ENCODE measurements at places on chromosomes 3 and 15.

DNA sequence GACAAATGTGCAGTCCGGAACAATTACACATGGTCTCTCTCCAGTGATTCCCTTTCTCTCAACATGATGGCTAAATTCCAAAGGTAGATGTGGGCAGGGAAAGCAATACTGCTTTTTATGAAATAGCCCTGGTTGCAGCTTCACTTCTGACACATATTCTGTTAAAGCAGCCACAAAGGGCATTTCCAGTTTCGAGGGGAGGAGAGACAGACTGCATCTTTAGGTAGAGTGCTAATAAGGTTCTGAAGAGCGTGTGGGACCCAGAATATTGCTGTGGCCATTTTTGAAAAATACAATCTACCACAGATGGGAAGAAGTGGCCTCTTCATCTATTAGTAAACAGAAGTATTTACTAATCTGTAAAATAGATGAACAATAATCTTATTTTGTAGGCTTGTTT lies 139.3 kb upstream of the PEX5L start:
- DNase-seq = no peak

DNA sequence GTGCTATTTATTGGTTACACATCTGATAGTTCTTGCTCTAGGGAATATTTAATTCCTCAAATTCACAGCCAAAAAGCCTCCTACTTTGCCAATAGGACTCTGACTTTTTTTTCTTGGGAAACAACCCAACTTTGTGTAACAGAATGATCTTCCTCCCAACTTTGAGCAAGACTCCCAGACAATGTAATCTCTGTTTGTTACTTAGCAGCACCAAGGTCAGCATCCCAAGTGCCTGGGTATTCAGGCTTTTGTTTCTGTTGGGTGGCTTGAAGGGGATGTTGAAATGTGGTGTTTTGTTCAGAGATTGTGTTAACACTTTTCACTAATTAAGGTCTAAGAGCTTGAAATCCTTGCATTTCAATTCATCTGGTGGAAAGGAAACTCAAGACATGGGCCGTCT lies 115.8 kb downstream of the ADAMTS9 start:
- no peak for DNase-seq

GRCh38 chr3:128553560-128553959 lies 60.6 kb upstream of the GATA2 start:
- DNase-seq = no peak

GRCh38 chr3:37984596-37984995 lies 6.0 kb upstream of the VILL start:
- no peak for DNase-seq

DNA sequence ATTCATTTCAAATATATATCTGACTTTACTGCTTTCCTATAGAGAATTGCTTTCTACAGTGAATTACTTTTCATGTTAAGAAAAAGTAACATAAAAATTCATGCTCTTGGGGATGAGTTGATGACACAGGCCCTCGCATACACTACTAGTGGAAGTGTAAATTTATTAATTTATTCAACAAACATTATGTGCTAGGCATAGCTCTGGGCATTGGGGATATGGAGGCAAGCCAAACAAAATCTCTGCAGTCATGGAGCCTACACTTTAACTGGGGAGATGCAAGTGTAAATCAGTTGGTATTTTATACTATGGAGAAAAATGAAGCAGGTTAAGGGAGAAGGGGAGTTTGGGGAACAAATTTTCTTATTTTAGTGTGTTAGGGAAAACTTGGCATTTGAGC lies 340.7 kb downstream of the RAP2B start:
- DNase-seq = no peak

DNA sequence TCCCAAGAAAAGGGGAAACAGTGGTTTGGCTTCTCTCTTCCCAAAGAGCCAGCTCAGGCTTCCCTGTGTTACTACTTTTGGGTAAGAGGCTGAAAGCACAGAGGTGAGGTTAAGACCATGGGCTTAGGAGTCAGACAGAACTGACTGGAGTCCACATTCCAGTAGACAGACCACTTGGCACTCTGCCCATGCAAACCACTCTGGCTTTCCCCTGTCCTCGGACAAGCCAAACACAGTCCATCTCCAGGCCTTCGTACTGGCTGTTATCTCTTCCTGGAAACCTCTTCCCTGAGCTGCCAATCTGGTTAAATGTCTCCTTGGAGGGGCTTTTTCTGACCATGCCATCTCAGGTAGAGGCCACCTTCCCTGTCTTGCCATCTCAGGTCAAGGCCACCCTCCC lies 53.1 kb upstream of the FAM3D start:
- no peak for DNase-seq

GRCh38 chr3:20324664-20325478 lies 138.9 kb upstream of the SGO1 start:
- DNase-seq = no peak

GRCh38 chr15:90059208-90059985 lies 42.9 kb downstream of the IDH2 start:
- peak; percentile 50 for DNase-seq

- no peak for DNase-seq
Measured at GRCh38 chr3:185416513-185416912, 53.6 kb downstream of the MAP3K13 start.

DNA sequence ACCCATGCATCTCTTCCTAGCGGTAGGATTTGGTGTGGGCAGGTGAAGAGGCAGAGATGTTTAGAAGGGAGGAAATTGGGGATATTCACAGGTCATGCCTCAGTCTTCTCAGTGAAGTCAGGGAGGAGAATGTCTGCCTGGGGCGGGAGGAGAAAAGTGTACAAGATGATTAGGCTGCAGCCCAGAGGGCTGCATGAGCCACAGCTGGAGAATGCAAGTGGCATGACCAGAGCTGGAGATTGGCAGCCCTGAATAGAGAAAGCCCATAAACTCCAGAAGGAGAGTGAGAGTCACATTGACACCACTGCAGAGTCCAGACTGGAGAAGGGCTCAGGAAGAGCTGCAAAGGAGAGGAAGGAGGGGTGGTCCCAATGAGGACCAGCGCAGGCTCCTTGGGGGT lies 22.6 kb downstream of the PDHB start:
- DNase-seq = no peak

- no peak for DNase-seq
Measured at GRCh38 chr3:52555056-52555455, 18.7 kb downstream of the UQCC5 start.

DNA sequence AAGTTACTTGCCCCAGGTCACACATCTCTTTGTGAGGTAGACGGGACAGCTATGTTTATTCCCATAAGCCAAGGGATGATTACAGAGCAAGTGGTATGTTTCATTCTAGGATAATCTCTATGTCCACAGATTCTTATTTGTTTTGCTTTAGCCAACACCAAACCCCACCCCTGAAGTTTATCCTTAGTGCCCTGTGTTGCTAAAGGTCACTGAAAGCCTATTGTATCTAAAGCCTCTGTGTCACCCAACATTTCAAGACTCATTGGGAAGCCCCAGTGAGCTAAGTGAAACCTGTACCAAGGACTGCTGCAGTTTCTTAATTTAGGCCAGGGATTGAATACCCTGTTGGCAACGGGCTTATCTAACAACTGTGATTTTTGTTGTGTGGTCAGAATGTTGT lies 135.6 kb downstream of the ADAMTS9 start:
- DNase-seq = no peak

GRCh38 chr15:55816017-55816416 lies 73.1 kb upstream of the PRTG start:
- no peak for DNase-seq

GRCh38 chr3:52530918-52531826 lies 2.5 kb downstream of the NT5DC2 start:
- no peak for DNase-seq

- DNase-seq = no peak
Measured at GRCh38 chr3:150443331-150443741, 35.2 kb downstream of the TSC22D2 start.

- no peak for DNase-seq
Measured at GRCh38 chr3:155496206-155496605, 202.7 kb upstream of the STRIT1 start.

DNA sequence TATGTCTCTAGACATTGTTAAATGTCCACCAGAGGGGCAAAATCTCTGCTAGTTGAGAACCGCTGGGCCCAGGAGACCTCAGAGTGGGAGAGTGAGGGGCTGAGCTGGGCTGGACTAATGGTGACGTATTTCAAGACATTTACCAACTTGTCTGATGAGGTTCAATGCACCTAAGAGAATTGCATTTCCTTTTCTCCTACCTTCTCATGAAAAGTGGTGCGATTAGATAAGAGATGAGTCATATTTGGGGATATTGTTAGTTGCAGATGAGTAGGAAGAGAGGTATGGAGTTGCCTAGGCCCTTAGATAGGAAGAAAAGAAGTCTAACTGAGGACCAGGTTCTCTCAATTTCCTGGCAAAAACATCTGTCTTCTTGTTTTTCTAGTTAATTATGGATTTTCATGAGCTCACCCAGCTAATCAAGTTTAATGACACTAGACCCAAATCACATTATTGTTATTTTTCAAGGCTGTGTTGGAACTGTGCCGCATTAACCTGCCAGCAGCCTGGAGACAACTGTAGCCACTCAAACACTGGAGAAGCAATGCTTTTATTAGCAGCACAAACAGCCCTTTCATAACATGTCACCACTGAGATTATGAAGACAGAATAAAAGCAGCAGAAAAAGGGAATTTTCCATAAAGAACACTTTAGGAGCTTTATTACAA lies 144.2 kb downstream of the PDCD6IP start:
- DNase-seq = no peak

- DNase-seq = no peak
Measured at GRCh38 chr3:170689296-170689829, 103.5 kb upstream of the SLC7A14 start.

DNA sequence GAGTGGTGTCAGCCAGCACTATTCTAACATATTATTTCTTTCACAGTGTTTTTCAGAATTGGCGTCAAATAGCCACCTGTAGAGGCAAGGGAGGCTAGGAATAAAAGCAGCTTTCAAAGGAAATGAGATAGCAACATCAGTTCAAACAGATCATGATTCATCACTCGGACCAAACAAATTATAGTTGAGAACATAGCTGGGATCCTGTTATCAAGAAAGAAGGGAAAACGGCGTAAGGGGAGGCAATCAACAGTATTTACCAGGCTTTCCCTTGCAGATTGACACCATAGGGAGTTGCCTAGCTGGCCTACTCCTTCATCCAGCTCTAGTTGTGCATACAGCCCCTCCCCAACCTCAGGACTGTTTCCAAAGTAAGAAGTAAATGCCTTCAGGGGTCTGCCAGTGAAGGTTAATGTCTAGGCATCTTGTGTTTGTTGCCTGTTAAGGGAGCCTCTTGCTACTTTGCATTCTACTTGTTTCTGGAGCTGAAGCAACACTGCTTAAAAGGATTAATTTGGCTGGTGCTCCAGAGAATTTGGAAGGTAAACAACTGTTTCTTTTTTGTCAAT lies 286.5 kb downstream of the NSUN3 start:
- no peak for DNase-seq

GRCh38 chr3:55402886-55403609 lies 84.1 kb downstream of the WNT5A start:
- no peak for DNase-seq

DNA sequence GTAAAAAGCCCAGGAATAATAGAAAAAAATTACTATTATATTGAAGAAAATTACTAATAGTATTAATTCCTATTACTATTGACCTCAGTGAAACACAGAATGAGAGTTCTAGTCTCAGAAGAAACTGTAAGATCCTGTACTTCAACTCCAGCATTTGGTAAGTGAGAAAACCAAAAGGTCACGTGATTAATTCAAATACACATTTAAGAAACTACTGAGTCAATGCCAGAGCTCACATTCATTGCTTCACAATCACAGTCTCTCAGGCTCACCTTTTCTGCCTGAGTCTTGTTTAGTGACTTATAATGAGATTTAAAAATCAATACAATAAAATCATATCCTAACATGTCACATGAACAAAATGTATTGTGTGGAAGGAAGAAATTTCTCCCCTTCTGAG lies 556.1 kb downstream of the FGF12 start:
- no peak for DNase-seq

DNA sequence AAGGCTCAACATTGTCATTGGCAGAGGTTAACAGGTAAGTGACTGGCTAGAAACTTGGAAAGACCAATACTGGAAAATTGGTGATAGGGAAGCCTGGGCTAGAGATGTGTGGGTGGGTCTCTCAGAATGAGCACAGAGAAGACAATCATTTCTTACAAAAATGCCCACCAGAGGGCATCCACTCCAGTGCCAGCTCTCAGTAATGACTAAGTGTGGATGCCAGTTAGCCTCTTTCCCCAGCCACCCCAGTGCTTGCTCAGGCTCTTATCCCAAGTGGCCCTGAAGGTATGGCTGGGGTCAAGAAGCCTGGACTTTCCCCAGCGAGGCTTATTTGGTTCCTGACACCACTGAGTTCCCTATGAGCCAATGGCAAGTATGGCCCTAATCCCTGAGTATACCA lies 115.9 kb upstream of the ST8SIA2 start:
- DNase-seq = no peak

- no peak for DNase-seq
Measured at GRCh38 chr3:15315003-15315402, 17.4 kb downstream of the SH3BP5 start.

GRCh38 chr3:177607589-177607988 lies 410.3 kb upstream of the TBL1XR1 start:
- DNase-seq = no peak

DNA sequence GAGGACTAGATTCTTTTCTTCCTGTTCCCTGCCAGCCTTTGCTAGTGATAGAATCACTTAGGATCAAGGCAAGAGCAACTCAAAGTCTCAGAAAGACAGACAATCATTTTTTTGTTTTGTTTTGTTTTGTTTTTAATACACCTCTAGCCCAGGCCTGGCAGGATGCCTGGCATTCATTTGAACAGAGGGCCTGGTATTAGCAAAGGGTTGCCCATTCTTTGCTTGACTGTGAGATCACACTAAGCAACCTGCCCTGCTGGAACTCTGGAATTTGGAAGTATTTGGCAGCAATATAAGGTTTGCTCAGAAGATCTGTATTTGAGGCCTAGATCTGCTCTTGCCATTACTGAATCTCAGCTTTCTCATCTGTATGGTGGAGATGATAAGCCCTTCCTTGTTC lies 21.8 kb upstream of the ATP13A5 start:
- DNase-seq = no peak

- no peak for DNase-seq
Measured at GRCh38 chr3:37591116-37591781, 270.4 kb upstream of the CTDSPL start.

GRCh38 chr3:131221731-131222130 lies 159.8 kb upstream of the NUDT16 start:
- DNase-seq = no peak

DNA sequence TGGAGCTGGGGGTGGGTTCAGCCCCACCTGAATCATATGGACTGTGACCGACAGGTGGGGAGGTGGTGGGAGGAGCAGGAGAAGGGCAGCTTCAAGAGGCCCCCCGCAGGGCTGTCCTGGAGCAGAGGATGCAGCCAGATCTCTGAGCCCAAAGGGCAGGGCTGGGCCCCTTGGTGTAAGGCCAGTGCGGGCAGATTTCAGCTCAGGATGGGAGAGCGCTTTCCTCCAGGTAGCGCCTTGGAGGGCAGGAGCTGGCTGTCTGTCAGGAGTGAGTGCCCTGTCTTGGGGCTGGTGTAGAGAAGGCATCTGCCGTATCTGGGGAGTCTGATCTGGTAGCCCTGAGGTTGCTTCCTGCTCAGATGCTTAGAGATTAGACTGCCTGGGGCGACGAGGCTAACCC lies 7.3 kb downstream of the TMEM43 start:
- no peak for DNase-seq

Measured in T-helper 2 cell (primary cell).